NCI-H446 treated with DMSO at 0.1 percent for 48 hours (cell line): ENCODE measurements at places on chromosomes 2 and 18.

GRCh38 chr2:158580760-158581159 is 124.0 kb downstream of the PKP4 start:
- DNase-seq = no peak

DNA sequence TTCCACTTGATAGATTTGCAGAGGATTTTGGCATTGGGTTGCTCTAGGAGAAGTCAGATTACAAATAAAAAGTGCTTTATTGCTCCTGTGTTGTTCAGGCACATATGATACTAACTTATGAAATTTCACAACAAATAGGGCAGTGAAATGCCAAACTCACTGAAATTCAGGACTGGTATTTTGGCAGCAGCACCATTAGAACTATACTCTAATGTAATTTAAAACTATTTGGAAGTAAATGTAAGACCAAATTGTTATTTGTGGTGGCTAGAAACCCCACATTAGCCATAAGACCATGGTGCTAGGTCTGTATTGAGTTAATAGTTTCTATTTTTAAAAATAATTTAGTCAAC is 57.2 kb downstream of the SPTBN1 start:
- no peak for DNase-seq

DNA sequence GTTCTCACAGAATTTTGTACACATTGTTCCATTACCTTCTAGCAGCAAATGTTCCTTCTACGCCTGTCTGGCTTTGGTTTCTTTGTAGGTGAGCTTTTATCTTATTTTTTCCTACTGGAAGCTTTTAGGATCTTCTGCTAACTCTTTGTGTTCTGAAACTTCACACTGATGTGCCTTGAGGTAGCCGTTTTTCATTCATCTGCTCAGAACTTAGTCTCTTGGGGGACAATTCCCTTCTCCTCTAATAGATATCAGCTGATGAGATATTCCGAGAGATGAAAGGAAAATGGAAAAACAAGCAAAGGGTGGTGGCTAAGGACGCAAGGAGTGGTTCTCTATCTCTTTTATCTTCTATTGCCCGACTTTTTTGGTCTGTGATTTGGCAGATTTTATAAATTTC is 27.8 kb upstream of the LPIN1 start:
- no peak for DNase-seq

DNA sequence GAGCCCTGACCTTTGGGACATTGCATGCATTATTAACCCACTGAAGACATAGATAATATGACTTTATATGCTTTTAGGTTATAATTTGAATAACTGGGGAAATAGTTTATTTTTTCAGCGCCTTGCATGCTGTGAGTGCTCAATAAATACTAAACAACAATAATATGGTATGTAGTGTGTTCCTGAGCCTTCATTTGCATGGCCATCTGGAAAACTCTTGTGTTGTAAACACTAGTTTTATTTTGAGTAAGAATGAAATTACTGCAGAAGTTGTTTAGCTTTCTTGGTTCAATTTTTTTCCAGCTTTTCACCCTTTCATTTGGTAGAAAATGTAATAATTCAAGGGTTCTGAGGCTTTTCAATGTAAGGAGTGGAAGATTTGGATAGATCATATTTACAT is 189.3 kb upstream of the GALNT5 start:
- DNase-seq = no peak

- DNase-seq = no peak
Observed at GRCh38 chr2:198116756-198117155, 312.4 kb downstream of the PLCL1 start.
